ENCODE measurements at places on chromosomes 7 and 10.

DNA sequence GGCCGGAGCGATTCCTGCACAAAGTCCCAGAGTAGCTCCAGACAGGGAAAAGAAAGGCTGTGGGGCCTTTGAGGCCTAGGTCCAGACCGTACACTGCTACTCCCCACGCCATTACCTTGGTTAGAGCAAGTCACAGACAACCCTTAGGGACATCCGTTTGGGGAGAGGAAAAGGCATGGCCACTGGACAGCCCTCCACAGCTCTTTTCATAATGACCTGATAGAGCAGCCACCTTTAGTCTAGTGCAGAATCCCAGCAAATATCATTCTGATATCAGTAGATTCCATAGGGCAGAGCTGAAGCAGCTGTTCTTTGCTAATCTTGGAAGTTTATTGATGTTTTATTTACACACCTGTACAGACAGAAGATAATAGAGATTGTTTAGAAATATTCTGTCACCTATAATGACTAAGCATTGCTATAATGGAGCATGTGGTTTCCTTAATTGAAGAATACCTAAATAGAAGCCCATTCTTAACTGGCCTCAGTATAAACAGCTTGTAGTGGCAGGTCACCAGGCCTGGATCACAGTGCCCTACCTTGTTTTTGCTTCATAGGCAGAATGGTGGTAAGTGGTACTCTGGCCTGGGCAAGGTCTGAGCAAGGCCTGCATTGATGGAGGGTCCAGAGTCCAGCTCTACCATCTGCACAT, 27.9 kb downstream of the OGDH start:
- no peak for DNase-seq

GRCh38 chr10:36050763-36051499, 408.8 kb upstream of the FZD8 start:
- peak; percentile 27 for DNase-seq

DNA sequence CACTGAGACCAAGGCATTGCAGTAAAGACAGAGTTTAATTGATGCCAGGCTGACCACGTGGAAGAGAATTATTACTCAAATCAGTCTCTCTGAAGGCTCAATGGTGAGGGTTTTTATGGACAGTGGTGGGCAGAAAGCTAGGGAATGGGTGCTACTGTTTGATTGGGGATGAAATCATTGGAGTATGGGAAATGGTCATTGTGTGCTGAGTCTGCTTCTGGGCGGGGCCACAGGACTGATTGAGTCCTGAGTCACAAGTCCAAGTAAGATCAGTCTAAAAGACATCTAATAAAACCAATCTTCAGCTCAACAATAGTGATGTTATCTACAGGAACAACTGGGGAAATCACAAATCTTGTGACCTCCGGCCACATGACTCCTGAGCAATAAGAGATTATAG, 868.4 kb downstream of the SORCS3 start:
- no peak for DNase-seq

DNA sequence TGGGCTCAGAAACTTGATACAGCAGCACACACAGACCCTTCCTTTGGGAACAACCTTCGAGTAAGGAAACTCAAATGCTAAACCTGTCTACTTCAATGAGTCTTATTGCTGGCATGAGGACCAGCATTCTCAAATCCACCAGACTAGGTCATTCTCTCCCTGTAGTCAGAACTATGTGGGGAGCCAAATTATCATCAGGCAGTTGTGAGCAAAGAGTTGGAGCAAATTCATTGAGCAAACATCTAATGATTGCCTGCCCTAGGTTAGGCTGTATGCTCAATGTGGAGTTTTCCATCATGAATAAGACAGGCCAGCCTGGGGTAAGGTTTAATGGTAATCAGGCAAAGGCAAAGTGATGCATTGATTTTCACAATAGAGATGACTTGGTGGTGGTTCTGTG, 3.6 kb downstream of the EPDR1 start:
- no peak for DNase-seq

GRCh38 chr10:8102708-8103401, 48.4 kb downstream of the GATA3 start:
- DNase-seq = no peak

DNA sequence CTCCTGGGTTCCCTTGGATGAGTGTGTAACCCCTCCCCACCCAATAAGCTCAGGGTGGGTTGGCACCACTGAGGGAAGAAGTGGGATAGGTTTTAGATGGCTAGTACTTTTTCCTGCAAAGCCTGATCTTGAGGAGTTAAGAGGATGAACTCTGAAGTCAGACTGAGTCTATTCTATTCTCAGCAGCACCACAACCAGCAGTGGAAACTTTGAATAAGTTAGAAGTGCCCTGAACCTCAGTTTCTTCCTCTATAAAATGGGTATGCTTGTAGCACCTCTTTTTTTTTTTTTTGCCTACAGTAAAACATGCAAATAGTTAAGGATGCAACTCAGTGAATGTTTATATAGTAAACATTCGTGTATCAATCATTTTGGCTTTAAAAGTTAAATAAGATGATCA, 7.1 kb downstream of the NKX2-3 start:
- peak; percentile 14 for DNase-seq

Data from eye (tissue), 1 donor.